ENCODE measurements at places on chromosomes 11 and 22. TPM values are rescaled to one million over a fixed set of nuclear protein-coding genes. Genes with fewer than 3 reads are reported as not detected.

DNA sequence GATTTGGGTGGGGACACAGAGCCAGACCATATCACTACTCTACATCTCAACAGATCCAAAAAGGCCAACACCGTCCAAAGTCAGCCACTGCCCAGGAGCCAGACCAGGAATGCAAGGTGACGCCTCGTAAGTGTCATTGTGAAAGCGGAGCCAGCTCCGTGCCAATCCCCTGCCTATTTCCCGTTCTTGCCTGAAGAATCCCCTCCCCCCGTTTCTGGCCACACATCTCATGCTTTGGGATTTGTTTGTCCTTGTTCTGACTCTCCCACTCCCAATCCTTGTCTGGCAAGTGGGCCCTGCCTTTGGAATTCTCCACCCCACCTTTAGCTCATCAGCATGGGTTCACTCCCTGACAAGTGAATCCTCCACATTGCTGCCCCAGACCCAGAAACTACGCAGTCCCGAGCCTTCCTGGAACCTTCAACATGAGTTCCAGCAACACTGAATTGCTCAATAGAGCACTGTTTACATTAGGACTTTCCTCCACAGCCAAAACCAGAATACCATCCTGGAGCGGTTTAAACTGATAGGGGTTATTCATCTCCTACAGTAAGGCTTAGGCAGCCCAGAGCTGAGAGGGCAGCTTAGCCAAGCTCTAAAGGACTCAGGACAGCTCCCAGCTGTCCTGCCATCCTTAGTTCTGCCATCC is 6.0 kb upstream of the SLC35C1 start:
- no peak for DNase-seq

DNA sequence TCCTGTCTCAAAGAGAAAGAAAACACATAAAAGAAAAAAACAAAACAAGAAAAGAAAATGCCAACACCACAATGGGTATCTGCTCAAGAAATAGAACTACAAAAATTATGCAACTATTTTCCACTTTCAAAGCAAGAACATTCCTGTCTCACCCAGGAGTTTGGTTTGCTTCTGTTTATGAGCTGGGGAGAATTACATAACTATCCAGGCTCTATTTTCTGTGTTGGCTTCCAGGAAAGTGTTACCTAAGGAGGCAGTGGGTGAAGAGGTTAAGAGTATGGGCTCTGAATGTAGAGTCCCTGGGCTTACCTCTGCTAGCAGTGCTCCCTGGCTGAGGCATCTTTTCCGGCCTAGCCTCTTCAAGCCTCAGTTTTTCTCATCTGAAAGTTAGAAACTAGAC is 426.7 kb downstream of the MIAT start:
- no peak for DNase-seq

GRCh38 chr11:9905960-9906791 is 242.3 kb downstream of the SWAP70 start:
- DNase-seq: no peak

Gene OR10W1
- not detected for total RNA-seq
